ENCODE measurements at places on chromosomes 5 and 9.

- DNase-seq = no peak
These were observed 58.7 kb upstream of the RGMB start for GRCh38 chr5:98714710-98715288.

DNA sequence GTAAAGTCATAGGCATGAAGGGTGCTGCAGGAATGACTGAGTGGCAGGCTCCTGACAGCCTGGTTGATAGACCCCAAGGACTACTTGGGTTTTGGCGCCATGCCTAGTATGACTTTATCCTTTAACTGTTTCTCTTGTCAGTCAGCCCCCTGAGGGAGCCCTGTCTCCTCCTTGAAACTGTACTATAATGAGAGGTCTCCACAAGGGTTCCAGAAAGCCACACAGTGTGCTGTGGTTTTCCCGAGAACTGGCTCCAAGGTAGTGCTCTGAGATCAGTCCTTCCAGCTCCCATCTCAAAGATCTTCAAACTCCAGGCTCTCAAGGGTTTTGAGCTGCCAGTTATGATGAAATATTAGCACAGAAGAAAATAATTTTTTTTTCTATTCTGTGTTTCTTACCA, 26.7 kb upstream of the TNC start:
- no peak for DNase-seq

GRCh38 chr5:39608024-39608423, 183.2 kb upstream of the DAB2 start:
- DNase-seq = no peak

DNA sequence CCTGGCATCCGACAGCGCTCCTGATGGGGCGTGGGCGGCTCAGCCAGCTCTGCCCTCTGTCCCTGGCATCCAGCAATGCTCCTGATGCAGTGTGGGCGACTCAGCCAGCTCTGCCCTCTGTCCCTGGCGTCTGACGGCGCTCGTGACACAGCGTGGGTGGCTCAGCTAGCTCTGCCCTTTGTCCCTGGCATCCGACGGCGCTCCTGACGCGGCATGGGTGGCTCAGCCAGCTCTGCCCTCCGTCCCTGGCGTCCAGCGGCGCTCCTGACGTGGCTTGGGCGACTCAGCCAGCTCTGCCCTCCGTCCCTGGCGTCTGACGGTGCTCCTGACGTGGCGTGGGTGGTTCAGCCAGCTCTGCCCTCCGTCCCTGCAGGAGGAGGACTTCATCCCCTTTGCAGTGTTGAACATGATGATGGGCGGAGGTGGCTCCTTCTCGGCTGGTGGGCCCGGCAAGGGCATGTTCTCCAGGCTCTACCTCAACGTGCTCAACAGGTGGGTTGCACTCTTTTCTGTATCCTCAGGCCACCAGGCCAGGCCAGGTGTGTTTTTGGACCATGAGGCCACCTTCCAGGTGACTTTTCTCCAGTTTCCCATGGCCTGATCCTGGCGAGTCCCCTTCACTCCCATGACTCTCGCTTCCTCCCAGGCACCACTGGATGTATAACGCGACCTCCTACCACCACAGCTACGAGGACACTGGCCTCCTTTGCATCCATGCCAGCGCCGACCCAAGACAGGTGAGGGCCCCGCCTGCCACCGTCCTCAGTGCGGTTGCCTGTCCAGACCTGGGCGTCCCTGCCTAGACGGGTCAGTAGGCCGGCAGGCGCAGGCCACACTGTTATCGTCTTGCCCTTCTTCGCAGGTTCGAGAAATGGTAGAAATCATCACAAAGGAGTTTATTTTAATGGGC, 8.0 kb downstream of the PMPCA start:
- no peak for DNase-seq

GRCh38 chr9:120386390-120387131, 193.4 kb downstream of the CDK5RAP2 start:
- DNase-seq = no peak

GRCh38 chr9:73780916-73781315, 629.3 kb downstream of the ANXA1 start:
- DNase-seq = no peak

- no peak for DNase-seq
These were observed 147.6 kb downstream of the COL23A1 start for GRCh38 chr5:178442405-178443257.

DNA sequence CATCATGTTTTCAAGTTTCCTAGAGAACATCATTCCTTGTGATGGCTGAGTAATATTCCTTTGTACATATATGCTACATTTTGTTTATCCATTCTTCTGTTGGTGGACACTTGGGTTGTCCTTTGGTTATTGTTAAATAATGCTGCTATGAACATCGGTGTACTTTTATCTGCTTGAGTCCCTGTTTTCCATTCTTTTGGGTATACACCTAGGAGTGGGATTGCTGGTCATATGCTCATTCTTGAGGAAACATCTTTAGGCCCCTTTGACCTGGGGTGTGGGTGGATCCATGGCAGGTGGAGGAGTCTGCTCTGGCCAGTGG, 25.3 kb downstream of the GALNT12 start:
- DNase-seq = no peak

DNA sequence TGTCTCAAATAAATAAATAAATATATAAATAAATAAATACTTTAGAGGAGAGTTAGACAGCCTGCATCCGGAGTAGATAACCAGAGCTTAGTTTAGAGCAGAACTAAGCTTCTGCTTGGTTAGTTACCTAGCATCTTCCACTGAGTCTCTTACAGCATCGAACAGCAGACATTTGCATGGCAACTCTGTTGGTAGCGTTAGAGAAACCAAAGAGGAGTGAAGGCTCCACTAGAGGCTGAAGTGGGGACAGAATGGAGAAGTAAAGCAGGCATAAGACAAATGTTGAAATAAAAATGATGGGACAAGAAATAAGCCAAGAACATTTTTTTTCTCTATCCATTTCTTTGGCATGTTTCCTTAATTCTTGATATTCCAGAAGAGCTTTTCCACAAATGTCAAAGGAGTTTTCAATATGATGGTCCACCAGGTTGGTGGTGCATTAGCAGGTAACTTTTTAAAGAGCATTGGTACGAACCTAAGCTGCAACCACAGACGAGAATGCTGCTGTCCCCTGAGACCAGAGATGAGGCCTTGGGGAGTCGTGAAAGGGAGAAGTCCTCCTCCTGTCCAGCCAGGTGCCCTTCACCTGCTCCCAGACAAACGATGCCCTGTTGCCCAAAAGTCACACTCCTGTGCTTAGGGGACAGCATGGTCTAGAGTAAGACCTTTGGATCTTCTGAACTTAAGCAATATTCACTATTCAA, 438.3 kb downstream of the DIRAS2 start:
- DNase-seq = no peak

GRCh38 chr5:60260658-60261057, 367.1 kb upstream of the PDE4D start:
- DNase-seq = no peak

DNA sequence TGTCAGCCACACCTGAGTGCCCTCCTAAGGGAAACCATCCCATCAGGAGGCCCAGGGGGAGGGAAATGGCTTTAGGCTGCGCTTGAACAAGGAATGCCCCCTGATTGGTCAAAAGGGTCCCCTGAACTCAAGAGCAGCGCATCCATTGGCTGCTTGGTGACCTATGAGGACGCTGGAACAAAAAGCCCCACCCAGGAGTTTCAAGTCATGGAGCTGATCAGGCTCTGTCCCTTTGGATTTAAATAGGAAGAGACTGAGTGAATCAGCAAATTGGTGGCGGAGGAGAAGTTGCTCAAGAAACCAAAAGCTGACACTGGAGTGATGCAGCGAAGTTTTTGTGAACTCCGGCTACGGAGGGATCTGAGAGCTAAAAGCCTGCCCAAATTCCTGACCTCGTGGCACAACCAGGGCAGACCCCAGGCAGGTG, 66.7 kb downstream of the SMIM23 start:
- peak; percentile 61 for DNase-seq

GRCh38 chr9:124110307-124110915, 98.8 kb downstream of the LHX2 start:
- peak; percentile 89 for DNase-seq

DNA sequence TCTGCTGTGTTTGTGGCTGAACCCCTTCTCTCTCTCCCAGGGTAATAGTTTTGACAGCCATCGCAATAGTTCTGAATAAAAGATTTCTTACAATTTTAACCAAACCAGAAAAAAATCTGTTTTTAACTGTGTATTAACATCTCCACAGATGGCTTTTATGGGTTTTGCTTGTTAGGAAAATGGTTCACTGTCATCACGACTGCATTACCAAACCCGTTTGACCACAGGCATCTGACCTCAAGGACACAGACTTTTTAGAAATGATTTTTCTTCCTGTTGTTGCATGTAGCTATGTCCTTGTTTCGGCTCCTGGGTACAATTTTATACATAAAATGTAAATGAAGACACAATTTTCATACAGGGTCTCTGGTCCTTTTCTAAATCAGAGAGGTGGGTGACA, 316.1 kb downstream of the IRX1 start:
- no peak for DNase-seq

DNA sequence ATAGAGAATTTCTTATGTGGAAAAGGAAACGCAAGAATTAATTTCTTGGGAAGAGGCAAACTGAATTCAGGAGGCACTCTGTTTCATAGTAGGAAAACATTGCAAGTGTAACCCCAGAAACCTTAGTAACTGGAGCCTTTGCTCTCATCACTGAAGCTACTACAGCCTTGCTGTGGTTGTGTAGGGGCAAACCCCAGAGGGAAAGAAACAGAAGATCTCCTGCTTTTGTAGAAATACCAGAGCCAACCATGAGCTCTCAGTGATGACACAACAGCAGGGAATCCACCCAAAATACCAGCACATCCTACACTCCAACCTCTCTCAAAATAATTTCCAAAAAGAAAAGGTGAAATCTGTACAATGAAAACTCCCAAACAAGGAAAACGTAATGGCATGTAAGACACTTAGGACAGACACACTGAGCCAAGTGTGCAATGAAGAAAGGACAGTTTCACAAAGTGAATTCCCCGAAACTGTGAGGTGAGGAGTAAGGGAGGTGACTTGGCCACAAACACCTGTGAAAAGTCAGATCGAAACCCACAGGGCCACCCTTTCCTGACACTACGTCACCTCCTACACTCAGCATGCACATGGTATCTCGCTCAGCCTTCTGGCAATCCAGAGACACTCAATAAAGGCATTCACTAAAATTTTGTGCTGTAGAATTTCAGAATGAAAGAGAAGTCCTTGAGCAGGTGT, 8.5 kb upstream of the ACSL6 start:
- DNase-seq = no peak

GRCh38 chr5:173490681-173491080, 125.8 kb downstream of the BOD1 start:
- no peak for DNase-seq

GRCh38 chr5:116088062-116088461, 3.2 kb downstream of the COMMD10 start:
- no peak for DNase-seq

GRCh38 chr5:65034813-65035209, 266.1 kb downstream of the CWC27 start:
- peak; percentile 23 for DNase-seq

DNA sequence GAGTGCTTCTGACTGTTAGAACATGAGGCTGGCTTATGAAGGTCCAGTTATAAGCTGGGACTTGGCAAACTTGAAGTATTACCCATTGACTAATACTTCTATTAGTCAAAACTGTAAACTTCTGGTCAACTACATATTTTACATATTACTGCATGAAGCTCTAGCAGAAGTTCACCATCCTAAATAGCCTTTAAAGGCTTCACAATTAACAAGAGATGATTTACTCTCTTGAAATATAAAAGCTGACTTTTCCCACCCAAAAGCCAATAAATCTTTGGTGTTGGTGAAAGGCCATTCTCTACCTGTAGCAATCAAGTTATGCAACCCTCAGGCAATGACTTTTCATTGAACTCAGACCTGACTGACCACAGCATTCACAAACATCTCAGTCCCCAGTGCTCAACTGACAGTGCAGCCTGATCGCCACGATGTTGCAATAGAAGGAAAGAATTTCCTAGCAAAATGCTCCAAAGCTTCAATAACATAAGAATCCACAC, 345.6 kb downstream of the EBF1 start:
- no peak for DNase-seq

GRCh38 chr9:3660936-3661335, 135.1 kb upstream of the RFX3 start:
- DNase-seq = no peak

DNA sequence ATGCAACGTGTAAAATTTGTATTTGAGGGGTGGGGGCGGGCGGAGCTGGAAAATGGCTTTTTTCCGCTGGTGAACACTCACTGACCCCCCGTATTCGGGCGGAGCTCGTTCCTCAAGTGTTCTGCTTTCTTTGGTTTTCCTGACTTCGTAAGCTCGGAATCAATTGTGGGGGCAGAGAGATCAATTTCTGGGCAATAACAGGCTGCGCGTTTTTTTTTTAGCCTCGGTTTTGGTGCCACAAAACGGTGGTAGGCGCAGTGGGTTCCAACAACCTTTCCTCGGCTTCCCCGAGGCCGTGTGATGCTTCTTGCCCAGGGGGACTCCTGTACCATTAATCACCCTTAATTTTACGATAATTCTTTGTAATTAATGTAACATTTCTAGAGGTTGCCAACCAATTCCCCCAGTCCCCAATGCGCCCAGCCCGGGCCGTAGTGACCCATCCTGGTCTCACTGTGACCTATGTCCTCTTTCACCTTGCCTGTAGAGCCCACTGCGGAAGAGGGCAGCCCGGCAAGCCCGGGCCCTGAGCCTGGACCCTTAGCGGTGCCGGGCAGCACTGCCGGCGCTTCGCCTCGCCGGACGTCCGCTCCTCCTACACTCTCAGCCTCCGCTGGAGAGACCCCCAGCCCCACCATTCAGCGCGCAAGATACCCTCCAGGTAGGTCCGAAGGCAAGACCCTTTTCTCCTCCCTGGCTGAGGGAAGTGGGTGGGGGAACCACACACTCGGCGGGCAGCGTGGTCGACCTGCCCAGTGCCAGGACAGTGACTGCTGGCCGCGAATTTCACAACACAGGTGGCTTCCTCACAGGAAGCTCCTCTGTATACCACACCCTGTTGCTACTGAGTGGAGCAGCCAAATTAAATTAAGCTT, 3.7 kb downstream of the NR4A3 start:
- DNase-seq = peak; percentile 39

GRCh38 chr5:126723643-126724042, 53.3 kb upstream of the LMNB1 start:
- no peak for DNase-seq

GRCh38 chr9:120099065-120099464, 480.9 kb downstream of the CDK5RAP2 start:
- peak; percentile 56 for DNase-seq

GRCh38 chr5:56522169-56522568, 289.0 kb upstream of the ANKRD55 start:
- no peak for DNase-seq
